ENCODE measurements at places on chromosomes 6 and 20.

DNA sequence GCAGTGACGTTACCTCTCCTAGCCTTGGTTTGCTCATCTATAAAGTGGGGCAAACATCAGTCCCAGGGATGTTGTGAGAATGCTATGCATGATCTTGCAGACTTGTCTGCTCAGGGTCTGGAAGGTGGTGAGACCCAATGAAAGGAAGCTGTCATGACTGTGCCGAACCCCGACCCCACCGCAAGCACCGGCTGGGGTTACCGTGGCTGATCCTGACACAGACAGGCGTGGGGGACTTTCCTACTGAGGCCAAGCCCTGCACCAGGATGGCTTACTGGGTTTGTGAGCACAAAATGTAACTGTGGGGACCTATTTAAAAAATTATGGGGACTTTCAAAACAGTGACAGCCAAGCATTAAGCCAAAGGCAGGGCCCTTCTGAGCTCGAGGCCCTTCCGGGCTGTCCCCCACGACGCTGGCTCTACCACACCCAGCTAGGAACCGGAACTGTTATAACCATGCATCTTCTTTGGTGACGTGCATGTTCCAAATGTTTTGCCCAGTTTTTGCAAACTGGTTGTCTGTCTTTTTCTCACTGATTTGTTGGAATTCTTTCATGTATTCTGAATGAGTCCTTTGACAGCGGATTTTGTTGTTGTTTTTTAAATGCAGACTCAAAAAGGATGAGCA is 76.6 kb upstream of the PMEPA1 start:
- DNase-seq, result no peak

DNA sequence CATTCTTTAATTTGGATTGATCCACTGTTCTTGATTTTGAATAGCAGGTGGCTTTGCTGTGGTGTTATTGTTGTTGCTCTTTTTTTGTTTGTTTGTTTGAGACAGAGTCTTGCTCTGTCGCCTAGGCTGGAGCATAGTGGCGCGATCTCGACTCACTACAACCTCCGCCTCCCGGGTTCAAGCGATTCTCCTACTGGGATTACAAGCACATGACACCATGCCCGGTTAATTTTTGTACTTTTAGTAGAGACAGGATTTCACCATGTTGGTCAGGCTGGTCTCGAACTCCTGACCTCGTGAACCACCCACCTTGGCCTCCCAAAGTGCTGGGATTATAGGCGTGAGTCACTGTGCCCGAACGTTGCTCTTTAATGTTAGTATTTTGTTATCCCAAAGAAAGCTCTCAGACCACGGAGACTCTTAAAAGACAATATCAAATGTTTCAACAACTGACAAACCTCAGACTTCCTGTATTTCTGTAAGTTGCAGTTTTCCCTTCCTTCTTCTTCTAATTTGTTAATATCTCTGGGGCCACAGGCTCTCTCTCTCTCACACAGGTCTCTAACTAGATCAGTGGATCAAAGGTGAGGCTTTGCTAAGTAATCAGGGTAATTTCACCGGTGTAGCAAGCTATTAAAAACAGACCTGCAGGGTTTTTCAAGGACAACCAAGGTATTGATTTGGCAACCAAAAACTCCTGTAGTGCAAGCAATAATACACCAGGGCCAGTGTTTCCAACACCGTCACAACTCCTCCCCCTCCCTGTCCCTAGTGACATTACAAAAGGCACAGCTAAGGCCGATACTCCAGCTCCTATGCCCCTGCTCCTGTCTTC is 48.8 kb upstream of the ZNF217 start:
- no peak for DNase-seq

GRCh38 chr6:138520463-138520862 is 21.2 kb upstream of the NHSL1 start:
- no peak for DNase-seq

DNA sequence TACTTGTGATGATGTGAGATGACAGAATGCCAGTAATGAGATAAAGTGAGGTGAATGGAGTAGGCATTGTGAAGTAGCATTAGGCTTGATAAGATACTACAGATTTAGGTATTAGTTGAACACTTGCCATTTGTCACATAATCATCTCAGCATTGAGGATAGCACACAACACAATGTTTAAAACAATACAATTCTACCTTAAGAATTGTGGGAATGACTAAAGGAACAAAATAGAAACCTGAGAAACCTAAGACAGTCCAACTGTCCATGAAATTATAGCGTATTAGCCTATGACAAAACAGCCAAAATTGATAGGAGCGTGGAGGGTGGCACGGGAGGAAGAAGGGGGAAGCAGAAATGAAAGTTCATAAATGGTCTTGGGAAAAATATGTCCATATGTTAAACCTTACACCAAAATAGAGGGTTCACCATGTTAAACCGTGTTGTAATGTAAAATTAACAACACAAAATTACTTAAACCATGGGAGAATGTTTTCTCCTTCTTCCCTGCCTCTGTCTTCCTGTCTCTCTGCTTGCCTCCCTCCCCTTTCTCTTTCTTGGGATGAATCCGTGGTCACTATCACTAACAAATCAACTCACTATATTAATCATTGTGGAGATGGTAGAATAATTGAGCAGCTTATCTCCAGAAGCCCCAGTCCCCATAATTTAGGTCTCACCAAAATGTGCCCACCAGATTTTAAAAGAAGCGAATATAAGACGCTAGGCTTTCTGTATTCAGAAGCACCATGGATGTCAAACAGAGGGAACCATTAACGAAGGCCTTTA is 33.0 kb upstream of the HFE start:
- DNase-seq, result peak; percentile 44

GRCh38 chr20:18719426-18719825 is 94.2 kb upstream of the SCP2D1 start:
- DNase-seq, result no peak

DNA sequence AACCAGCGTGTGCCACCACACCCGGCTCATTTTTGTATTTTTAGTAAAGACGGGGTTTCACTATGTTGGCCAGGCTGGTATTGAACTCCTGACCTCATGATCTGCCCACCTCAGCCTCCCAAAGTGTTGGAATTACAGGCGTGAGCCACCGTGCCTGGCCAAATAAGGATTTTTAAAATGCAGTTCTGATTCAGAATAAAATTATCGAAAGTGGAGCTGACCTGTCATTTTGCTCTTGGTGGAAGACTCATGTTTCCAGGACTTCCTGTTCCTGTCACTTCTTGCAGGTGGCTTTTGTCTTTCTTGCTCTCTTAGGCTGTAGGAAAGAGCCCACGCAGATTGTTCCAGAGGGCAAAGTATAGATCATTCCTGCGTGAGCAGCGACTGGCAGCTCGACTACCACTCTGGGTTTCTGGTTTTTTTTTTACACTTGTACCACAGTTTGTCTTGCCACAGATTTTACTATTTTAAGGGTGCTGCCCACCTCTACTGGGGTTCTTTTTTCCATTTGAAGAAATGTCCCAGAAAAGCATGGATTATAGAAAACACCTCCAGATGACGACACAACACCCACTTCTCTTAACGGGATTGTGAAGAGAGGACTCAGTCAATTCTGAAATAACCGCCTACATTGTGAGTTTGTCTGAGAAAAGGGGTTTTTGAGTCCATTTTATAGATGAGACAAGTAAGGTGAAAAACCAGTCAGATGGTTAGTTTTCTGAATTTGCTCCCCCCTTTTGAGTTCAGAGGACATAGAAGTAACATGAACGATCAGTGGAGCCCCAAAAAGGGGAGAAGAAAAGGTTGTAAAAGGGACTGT is 7.5 kb downstream of the JARID2 start:
- DNase-seq, result no peak

- DNase-seq, result no peak
Observed at GRCh38 chr20:47311211-47311610, 45.3 kb downstream of the ZMYND8 start.

- no peak for DNase-seq
Observed at GRCh38 chr6:128280960-128281359, 239.4 kb downstream of the PTPRK start.

- no peak for DNase-seq
Observed at GRCh38 chr6:106117579-106117978, 31.4 kb downstream of the PRDM1 start.
